ENCODE measurements at places on chromosomes 6 and 20.

GRCh38 chr6:150977281-150977680 lies 111.8 kb downstream of the MTHFD1L start:
- no peak for DNase-seq

DNA sequence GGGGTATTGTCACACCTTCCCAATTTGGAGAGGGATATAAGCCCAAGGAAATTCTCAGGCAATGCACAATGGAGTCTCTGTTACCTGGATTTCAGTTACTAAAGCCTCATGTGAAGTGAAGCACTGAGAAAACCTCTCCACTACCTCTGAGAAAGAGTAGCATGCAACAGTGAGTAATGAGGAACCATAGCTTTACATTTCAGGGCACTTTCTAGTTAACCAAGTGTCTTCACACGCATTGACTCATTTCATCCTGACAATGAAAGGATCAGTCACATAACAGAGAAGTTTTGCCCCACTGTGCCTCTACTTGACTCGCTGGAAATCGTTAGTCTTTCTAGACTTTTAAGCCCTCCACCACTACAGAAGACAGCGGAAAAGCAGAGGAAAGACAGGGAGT lies 86.2 kb upstream of the ARID1B start:
- DNase-seq = no peak

GRCh38 chr6:135180542-135181332 lies at the start of gene MYB:
MYB (plus strand) TSS chr6:135181308; CDS start chr6:135181514, 206 bp downstream.
- peak; percentile 60 for DNase-seq

- no peak for DNase-seq
Measured at GRCh38 chr6:68730291-68731054, 95.4 kb downstream of the ADGRB3 start.

- DNase-seq = no peak
Measured at GRCh38 chr6:113871975-113872374, 14.8 kb downstream of the MARCKS start.

- DNase-seq = no peak
Measured at GRCh38 chr20:62054451-62054953, 11.2 kb downstream of the TAF4 start.

GRCh38 chr6:148620579-148621298 lies 126.1 kb upstream of the UST start:
- no peak for DNase-seq

DNA sequence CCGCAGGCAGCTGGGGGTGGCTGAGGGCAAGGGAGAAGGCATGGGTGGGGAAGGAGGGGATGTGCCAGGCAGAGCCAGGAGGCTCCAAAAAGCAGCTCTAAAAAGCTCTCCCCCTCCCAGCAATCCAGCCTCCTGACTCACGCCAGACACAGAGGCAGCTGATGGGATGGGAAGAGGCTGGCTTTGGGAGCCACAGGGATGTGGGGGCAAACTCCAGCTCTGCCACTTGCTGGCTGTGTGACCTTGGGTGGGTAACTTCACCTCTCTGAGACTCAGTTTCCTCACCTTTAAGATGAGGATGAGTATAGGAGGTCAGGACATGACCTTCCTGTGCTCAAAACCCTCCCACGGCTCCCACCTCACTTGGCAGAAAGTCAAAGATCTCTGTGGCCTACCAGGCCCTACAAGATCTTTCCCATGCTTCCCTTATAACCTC lies 148.9 kb downstream of the CEBPB start:
- no peak for DNase-seq

DNA sequence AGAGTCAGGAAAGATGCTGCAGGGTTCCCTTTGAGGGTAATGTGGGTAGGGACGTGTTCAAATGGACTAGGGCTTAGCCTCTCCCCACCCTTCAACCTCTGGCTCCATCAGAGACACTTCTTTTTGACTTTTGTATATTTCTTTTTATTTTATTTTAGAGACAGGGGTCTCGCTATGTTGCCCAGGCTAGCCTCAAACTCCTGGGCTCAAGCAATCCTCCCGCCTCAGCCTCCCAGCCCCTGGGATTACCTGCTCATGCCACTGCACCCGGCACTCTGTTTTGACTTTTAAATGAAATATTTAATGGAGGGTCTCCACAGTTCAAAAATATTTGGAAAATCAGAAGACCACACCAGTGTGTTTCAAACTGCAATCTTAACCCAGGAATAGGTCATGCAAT lies 8.6 kb downstream of the HNF4A start:
- DNase-seq = no peak

- no peak for DNase-seq
Measured at GRCh38 chr6:83852528-83853177, 507 bp upstream of the RIPPLY2 start.

GRCh38 chr6:135094403-135094821 lies 39.8 kb upstream of the HBS1L start:
- peak; percentile 36 for DNase-seq

DNA sequence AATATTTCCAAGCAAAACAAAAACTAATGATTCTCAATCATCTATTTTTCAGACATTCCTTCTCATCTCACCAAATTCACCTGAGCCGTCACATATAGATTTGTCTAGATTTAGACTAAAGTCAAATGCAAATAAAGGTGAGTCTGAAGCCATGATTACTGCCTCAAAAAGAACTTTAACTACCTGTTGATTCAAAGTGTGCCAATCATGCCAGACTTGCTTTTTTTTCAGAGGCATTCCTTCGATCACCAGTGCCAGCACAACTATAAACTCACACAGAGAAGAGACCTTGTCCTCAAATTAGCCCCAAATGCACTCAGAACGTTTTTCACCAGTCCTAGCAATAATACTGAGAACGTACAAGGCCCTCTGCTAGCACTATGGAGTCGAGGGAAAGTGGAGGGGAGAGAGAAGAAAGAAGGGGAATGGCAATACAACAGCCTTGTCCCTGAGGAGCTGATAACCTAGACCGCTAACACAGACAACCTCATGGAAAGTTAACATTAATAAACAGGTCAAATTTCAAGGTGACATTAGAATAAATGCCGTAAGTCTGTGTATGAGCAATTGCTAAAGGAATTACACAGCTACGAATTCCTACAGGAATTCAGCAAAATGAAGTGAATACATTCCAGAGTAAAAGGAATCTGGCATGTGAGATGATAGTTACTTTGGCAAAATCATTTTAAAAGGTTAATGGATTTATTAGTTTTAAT lies 60.9 kb downstream of the EPB41L2 start:
- no peak for DNase-seq
